NCI-H1105 (cell line): ENCODE measurements at places on chromosomes 16 and 17.

DNA sequence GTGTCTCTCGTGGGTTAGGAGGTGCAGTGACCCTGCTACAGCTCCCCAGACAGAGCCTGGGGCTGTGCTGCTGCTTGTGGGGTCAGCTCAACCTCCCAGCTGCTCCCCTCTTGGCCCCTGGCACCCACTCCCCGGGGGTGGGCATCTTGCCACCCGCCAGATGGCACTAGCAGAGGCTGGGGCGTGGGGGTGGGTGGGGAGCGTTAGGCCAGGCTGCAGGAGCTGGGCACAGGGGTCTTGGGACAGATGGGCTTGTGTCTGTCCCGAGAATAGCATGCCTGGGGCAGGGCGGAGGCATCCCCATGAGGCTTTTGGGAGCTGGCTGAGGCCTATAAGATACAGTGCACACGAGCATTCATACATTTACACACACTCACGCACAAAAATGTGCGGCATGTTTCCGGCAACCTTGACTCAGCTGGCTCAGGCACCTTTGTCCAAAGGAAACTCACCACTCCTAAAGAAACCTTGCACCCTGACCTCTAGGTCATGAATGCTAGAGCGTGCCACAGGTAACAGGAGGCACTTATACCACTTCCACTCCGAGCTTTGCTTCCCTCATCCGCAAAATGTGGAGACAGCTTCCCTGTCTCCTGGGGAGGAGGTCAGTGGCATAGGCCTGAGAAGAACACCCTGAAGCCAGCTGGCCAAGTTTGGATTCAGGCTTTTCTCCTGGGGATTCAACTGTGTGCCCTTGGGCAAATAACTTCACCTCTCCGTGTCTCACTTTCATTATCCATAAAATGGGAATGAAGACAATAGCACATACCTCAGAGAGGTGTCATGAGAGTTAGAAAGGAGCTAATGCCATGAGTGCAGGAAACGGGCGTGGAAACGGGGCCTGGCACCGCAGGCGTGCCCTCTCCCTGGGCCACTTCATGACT lies 78.9 kb upstream of the LHX1 start:
- no peak for DNase-seq

DNA sequence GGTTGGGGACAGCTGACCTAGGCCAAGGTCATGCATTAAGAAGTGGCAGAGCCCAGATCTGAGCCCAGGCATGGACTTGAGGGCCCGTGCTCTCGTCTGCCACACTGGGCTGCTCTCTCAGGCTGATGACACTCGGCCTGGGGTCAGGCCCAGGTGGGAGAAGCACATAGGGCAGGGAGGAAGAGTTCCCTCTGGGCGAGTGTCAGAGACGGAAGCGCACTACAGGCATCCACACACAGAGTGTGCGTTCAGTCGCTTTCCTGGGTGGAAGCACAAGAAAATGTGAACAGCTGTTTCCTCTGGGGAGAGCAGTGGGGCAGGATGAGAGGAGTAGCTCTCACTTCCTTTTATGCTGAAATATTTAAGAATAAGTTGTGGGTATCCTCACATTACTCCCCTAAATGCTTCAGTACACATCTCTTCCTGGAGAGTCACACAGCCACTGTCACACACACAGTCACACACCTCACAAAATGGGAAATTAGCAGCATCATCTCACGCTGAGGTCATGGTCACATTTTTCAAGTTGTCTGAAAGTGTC lies 59.7 kb downstream of the B9D1 start:
- DNase-seq: no peak

DNA sequence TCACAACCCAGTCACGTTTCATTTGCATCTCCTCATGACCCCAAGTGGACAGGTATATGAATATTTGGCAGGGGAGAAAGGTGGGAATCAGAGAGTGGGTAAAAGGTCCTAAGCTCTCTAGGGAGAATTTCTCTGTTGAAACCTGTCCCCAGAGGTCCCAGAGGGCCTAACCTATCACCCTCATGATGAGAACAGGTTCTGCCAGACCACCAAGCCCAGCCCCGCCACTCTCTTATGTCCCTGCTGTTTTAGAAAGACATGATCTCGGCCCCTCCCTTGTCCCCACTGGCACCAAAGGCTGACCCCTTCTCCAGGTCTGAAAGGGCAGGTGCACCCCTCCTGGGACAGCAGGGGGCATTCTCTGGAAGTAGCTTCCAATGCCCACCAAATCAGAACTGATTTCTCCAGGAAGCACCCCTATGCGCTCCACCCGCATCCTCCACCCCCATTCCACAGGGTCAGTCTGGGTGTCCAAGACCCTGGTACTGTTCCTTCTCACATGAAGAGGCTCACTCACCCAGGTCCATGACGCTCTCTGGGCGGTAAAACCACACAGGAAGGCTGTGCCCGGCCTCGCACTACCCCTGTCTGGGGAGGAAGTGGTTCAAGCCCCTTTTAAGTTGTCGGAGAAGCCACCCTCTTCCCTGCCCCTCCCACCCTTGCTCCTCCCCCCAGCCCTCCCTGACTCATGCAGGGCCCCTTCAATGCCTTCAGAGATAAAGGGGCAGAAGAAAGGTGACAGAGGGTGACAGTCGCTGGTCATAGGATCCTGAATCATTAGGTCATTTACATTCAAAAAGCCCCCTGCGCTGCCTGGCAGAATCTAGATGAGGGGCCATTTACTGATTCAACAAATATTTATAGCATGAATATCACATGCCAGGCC lies at the start of gene CCR7:
Gene CCR7, minus strand, starts transcription at position 590 of the 886 bp plus-strand sequence. Its CDS starts 63 bp downstream, at position 527.
- no peak for DNase-seq

DNA sequence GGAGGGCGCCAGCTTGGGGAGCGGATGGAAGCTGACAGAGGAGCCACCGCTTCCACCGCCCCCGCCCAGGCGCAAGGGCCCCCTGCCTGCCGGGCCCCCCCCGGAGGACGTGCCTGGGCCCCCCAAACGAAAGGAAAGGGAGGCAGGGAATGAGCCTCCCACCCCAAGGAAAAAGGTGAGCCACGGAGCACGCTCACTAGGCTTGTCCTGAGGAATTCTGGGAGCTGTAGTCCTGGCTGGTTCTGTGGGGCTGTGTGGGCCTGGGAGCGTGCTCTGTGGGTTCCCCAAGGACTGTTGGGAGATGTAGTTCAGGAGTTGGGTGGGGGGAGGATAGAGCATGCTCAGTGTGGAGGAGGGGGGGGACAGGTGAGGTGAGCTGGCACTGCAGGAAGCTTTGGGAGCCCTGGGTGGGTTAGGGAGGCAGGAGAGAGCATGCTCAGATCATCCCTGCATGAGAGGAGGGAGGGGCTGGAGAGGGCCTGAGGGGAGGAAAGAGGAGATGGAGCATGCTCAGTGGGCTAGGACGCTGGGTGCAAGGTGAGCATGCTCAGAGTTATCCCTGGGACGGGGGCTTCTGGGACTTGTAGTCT lies 4.5 kb downstream of the FBXL19 start:
- DNase-seq: peak; percentile 93

DNA sequence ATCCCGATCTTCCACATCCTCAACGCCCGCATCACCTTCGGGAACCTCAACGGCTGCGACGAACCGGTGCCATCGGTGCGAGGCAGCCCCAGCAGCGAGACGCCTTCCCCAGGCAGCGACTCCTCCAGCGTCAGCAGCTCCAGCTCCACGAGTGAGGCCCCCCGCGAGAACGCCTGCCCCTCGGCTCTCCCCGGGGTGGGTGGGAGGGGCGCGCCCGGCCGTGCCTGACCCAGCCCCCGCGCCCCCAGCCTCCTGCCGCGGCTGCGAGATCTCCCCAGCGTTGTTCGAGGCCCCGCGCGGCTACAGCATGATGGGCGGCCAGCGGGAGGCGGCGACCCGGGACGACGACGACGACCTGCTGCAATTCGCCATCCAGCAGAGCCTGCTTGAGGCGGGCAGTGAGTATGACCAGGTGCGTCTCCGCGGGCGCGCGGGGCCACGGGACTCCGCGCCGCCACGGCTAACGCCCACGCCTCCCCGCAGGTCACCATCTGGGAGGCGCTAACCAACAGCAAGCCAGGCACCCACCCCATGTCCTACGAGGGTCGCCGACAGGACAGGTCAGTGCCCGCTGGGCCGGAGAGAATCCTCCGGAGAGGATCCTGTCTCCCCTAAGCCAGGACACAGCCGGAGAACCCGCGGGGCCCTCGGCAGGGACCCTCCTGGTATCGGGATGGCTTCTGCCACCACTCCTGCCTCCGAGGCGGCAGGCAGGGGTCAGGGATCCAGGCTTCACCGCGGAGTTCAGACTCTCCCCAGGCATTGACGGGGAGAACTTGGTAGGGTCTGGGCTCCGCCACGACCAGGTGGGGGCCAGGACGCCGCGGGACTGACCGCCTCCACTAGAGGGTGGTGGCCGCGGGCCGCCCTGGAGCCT lies 10.1 kb downstream of the CORO6 start:
- no peak for DNase-seq

- DNase-seq: no peak
Observed at GRCh38 chr17:31283841-31284240, 13.2 kb downstream of the OMG start.

DNA sequence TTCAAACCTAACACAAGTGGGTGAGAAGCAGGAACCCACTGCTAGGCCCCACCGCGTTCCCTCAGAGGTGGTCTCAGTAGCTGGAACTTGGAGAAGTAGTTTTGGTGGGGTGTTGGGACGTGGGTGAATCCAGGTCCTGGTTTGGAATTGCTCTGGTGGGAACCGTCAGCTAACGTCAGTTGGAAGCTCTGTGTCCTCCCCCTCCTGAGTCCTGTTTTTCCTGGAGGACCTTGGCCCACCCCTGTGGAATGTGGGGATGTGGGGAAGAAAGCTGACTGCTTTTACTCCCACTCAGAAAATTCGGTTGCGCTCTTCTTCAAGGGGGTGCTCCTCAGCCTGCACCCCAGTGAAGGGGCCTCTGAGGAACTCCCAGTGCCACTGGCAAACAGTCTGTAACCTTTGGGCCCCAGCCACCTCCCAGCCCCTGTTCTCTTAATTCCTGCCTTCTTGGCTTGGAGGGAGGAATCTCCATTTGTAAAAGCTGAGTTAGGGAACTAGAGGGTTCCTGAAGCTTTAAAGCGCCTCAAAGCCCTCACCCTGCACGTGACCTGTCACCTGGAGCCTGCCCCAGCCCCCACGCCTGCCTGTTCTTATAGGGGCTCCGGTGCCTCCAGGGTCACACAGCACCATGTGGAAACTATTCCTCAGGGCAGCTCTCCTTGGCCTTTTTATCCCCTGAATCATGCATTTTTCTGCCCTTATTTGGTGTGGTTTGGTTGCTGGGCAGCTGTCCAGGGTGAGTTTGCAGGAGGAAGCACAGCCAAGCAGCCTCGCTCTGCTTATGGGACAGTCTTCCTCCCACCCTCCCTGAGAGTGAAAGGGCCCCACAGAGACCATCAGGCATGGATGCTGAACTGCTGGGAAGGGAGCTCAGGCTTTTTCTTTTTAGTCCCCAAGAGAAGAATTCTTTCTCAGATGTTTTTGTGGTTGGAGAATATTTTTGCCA lies 16.2 kb upstream of the NAGLU start:
- DNase-seq: no peak

GRCh38 chr16:16076423-16076813 lies 127.0 kb downstream of the ABCC1 start:
- DNase-seq: no peak

- no peak for DNase-seq
Observed at GRCh38 chr16:35754391-35755369, 2295.3 kb downstream of the TP53TG3F start.

DNA sequence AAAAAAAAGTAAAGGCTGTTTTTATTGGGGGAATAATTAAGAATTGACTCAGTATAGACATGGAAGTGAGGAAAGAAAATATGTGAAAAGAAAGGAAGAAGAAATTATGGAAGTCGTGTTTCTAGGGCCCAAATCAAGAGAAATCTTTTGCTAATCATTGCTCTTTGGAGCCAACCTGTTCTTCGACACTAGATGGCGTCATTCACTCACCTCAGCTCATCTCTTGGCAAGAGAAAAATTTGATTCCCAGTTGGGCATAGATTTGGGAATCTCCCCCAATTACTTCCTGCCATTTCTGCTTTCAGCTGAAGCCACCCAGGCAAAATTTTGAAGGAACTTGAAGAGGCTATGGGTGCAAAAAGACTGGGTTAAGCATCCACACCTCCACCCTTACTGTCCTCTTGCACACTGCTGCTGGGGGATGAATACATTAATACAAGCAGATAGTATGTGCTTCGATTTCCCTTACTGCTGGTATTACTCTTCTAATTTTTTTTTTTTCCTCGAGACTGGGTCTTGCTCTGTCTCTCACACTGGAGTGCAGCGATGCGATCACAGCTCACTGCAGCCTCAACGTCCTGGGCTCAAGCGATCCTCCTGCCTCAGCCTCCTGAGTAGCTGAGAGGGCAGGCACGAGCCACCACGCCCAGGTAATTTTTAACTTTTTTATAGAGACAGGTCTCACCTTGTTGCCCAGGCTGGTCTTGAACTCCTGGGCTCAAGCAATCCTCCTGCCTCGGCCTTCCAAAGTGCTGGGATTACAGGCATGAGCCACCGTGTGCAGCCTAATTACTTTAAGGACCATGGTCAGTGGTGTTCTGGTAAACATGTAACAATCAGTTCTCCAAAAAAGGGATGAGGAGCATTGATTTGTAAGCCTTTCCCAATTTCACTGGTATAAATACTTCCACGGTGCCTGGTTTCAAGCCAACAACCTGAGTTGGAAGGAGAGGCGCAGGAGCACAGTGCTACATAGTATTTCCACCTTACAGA lies 13.5 kb downstream of the PSMD7 start:
- DNase-seq: peak; percentile 12

- DNase-seq: no peak
Observed at GRCh38 chr16:17512636-17513220, 42.0 kb upstream of the XYLT1 start.

GRCh38 chr17:47949197-47949759 lies 7.9 kb downstream of the PNPO start:
- peak; percentile 73 for DNase-seq

DNA sequence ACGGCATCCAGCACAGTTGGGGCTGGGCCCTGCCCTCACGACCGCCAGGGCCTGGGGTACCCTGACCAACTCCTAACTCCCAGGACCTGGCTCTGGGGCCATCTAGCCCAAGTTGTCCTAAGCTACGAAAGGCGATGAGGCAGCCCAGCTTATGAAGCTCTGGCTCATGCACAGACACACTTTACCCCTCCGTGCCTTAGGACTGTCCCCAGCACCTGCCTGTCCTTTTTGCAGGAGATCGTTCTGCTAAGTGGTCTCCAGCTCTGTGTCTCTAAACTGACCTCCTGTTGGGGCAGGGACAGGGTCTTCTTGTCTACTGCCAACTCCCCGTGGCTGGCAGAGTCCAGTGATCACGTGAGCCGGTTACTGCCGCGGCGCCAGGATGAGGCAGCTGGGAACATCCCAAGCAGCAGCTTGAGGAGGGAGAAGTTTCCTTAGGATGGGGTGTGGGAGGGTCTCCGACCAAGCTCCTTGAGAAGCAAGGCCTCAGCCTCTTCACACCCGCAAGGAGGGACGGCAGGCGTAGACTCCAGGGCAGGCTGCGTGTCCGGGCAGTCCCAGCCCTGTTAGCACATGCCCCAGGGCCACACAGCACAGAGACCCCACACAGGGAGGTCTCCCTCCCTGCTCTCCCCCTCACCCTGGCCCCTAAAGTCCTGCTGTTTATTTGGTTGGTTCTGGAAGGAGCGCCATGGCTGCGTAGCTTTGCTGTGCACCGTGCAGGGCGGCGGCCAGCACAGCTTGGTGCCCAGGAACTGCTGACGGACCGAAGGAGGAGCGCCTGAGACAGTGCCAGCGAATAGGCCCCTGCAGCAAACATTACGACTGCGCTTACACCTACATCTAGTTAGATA lies 16.4 kb upstream of the METRNL start:
- DNase-seq: no peak
